ENCODE measurements at places on chromosomes 12 and 14.

- DNase-seq, result no peak
Measured at GRCh38 chr14:23172096-23172495, 11.4 kb downstream of the SLC7A8 start.

DNA sequence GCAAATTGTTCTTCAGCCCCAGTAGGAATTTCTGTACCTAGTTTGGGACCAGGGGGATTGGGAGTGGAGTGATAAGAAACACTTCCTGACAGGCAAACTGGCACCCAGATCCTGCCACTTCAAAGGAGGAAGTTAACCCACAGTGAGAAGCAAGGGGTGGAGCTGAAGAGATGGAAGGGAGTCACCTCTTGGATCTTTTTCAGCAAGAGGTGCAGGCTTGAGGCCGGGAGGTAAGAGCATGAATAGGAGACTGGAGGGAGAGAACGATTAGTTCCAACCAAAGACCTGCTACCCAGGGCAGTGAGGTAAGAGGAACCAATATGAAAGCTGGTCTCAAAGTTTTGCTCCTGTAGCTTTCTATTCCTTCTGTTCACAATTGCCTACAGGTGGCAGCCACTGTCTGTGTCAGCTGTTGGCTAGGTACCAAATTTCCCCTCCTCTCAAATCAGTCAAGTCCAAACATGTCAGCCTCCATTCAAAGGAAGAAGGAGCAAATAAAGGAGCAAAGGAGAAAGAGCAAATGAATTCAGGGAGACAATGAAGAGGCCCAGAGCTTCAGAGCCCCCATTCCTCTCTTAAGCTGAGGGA is 14.9 kb upstream of the TAC3 start:
- peak; percentile 54 for DNase-seq

GRCh38 chr12:117522559-117522958 is 161.1 kb upstream of the NOS1 start:
- DNase-seq, result no peak

DNA sequence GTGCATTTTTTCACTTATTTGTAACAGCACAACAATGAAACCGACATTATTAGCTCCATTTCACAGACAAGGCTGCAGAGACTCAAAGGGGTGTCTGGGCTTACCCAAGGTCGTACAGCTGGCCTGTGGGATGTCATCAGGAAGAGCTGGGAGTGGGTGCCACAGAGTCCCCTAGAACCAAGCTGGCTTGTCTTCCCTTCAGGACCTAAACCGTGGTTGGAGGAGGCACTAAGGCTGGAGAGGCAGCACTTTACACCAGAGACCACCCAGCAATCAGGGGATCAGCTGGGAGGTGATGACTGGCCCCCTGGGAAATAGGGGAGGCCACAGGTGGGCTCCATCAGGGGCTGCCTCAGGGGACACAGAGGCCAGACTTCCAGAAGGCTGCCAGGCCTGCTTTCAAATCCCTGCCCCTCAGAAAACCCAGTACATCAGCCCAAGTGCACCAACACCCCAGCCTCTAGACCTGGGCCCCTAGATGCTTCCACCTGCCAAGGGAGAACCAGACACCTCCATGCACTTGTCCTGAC is 28.3 kb downstream of the DIO3 start:
- no peak for DNase-seq

- no peak for DNase-seq
Measured at GRCh38 chr14:96309896-96310330, 53.2 kb downstream of the ATG2B start.

GRCh38 chr12:49942512-49942893 is 8.0 kb upstream of the AQP2 start:
- DNase-seq, result no peak

DNA sequence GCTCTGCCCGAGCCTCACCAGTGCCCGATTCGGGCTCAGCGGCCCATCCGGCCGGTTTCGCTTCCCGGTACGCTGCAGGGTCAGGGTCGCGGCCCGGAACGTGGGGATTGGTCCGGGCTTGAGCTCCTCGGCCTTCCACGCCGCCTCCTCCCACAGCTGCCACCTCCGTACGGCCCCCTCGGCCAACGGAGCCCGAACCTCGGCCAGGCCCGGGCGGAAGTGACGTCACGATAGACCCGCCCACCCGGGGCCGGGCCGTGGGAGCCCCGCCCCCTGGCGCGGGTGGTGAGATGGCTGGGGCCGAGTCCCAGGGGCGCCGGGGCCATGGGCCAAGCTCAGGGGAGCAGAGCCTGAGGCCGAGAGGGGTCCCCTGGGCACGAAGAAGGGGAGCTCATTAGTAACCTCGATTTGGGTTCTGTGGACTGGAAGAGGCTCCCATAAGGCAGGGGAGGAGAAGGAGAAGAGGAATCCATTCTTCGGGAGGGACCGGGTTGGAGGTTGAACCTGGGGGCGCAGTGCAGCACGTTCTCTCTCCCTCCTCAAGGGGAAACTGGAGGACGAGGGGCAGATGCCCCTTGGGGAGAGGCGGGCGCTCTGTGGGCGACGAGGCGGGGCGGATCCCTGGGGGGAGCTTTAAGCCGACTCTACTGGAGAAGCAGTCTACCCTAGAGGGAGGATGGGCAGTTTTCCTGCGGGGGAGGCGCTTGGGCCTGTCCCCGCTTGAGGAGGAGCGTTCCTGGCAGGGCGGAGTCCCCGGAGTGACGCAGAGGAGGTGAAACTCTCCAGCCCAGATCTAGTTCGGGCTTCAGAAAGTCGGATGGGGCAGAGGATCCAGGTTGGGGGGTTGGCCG is at the start of gene MLF2:
MLF2 (minus strand) TSS at position 221 of the 851 bp plus-strand sequence. CDS start 807 bp downstream, outside the sequence.
- DNase-seq, result peak; percentile 100

GRCh38 chr12:6278439-6279255 is 31.8 kb upstream of the PLEKHG6 start:
- DNase-seq, result peak; percentile 95

- DNase-seq, result no peak
Measured at GRCh38 chr14:73740618-73741326, 26.6 kb upstream of the PNMA1 start.

DNA sequence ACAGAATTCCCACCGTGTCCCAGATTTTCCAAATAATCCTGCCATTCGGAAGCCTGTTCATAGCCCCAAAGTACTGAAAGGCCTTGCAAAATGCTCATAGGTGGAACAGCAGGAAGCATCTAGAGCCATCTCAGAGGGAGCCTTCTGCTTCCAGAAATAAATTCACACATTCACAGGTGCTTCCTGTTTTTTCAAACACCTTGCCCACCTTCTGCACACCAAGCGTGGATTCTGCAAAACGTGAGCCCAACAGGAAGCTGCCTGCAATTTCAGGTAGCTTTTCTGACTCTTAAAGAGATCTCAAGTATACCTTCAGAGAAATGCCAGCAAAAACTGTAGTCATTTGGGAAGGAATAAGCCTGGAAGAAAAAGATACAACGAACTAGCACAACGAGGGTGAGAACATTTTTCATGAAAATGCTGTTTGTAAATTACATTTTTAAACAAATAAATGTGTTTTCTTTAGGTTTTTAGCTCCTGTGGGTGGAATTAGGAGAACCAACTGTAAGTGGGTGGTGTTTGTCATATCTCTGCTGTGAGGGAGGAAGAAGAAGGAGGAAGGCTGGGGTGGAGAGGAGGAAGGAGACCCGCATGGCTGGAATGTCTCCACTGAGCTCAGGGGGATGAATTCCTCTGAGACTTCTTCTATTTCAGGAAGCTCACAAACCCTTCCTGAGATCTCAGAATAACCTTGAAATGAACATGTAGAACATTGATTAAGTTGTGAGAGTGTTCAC is at the start of gene IFNG-AS1:
IFNG-AS1 (plus strand) TSS at position 264 of the 737 bp plus-strand sequence.
- no peak for DNase-seq

GRCh38 chr12:117724543-117724942 is 244.2 kb downstream of the KSR2 start:
- no peak for DNase-seq

DNA sequence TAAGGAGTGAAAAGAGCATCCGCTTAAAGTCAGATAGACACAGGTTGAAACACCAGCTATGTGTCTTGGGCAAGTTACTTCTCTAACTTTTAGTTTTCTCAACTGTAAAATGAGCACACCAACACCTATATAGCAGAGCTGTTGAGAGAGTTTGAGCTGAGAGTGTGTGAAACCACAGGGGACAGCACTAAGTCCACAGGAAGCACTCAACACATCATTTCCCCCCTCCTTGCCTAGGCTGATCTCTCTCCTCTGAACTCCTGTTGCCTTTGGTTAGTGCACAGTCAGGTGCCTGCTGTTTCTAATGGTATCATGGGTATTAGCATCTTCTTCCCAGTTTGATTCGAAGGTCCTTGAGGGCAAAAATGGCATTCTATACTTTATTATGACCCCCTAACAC is 176.7 kb downstream of the DPF3 start:
- no peak for DNase-seq

DNA sequence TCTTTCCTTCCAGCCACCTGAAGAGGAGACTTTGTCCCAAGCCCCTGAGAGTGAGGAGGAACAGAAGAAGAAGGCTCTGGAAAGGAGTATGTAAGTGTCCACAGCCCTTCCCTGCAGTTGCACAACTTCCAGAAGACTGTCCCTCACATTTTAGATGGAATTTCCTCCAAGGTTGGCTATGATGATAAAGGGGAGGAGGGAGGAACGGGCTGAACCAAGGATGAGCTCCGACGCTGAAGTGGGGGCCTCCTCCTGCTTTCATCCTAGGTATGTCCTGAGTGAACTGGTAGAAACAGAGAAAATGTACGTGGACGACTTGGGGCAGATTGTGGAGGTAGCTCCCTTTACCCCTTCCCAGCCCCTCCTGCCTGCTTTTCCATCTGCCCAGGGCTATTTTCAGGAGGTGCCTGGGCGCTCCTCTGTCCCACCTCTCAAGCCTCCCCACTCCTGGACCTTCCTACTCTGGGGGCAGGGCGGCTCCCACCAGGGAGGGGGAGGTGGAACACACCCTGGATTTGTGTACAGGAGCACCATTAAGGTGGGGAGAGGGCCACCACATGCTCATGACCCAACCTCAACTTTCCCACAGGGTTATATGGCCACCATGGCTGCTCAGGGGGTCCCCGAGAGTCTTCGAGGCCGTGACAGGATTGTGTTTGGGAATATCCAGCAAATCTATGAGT is 2.3 kb downstream of the ARHGEF25 start:
- DNase-seq, result no peak

- no peak for DNase-seq
Measured at GRCh38 chr14:100261621-100262020, 22.7 kb downstream of the YY1 start.

- no peak for DNase-seq
Measured at GRCh38 chr12:5017638-5018348, 25.9 kb upstream of the KCNA5 start.

DNA sequence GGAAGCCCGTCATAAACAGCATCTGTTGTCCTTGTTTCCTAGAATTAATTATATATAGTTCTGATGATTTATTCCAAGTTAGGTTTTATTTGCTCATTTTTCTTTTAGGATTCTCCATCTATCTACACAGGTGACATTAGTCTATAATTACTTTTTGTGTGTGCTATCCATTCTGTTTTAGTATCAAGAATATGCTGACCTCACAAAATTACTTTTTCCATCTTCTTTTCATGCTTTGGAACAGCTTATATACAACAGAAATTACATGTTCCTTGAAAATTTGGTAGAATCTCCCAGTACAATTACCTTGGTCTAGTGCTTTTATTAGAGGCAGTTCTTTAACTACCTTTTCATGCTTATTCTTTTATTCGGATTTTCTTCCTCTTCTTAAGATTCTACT is 54.3 kb upstream of the CATSPERB start:
- no peak for DNase-seq

GRCh38 chr14:49905989-49906388 is 13.1 kb downstream of the ARF6 start:
- DNase-seq, result no peak

DNA sequence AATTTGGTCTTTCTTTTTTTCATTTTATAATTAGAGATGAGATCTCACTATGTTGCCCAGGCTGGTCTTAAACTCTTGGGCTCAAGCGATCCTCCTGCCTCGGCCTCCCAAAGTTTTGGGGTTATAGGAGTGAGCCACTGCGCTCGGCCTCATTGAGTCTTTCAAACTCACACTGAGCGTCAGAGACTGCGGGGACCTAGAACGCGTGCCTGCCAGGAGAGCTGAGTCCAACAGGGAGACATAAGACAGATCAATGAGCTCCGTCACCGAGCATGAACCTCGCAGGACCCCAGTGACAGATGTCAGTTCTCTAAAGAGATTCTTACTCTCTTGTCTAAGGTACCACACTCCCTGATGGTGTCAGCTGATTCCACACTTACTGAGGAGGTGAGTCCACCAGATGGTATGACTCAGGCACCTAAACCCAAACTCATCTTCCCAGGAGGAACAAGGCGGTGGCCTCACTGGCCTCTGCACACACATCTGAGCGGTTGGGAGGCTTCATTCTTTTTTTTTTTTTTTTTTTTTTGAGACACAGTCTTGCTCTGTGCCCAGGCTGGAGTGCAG is 58.9 kb downstream of the CCDC88C start:
- DNase-seq, result no peak

DNA sequence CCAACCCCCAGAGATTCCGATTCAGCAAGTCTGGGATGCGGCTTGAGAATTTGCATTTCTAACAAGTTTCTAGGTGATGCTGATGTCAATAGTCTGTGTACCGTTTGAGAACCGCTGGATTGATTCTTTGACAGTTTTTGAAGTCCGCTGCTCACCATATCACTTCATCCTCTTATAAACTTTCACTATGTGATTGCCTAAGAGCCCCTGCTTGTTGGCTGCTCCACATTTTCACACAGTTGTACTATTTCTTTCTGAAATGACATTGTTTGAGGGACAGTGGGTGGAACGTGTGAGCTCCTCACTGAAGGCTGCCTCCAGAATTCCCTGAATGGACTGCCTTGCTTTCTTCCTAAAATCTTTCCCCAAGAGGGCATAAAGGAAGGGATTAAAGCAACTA is 7.7 kb downstream of the C3AR1 start:
- DNase-seq, result no peak

DNA sequence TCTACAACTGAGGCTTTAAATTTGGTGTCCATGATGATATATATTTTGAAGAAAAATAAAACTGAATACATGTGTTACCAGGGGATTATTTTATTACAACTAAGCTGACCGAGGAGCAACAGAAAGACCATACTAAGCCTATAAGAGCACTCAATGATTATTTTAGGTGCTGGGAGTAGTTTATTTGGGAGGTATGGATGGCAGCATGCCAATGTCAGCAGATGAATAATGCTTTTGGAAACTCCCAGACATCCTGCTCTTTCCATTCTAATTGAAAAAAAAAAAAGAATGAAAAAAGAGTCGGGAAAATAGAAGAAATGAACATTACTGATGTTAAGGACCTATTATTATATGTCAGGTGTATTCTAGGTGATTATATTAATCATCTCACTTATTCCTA is 441.2 kb downstream of the BTG1 start:
- no peak for DNase-seq

GRCh38 chr12:52741375-52742195 is 35.6 kb downstream of the KRT76 start:
- DNase-seq, result peak; percentile 60

DNA sequence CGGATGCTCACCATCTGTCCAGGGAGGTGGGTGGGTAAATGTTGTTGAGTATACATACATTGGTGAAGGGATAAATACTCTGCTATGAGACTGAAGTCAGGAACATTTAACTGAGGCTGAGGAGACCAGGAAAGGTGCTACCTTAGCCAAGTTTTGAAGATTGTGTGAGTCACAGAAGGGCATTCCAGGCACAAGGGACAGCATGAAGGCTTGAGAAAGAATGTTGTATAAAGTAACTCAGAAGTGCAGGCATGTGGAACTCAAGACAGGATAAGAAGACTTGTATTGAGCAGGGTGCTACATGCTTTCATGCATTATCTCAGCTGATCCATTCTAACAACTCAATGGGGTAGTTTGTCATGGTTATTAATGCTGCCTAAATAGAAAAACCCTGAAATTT is 112.7 kb downstream of the IPO8 start:
- DNase-seq, result no peak

- no peak for DNase-seq
Measured at GRCh38 chr12:78118036-78118435, 287.3 kb downstream of the NAV3 start.
